Stimulated activated naive CD4-positive, alpha-beta T cell (primary cell): ENCODE measurements at places on chromosomes 12 and 14.

GRCh38 chr12:70798016-70798783, 122.3 kb downstream of the PTPRR start:
- DNase-seq = no peak

GRCh38 chr12:22082190-22082701, 36.2 kb downstream of the CMAS start:
- DNase-seq = no peak

DNA sequence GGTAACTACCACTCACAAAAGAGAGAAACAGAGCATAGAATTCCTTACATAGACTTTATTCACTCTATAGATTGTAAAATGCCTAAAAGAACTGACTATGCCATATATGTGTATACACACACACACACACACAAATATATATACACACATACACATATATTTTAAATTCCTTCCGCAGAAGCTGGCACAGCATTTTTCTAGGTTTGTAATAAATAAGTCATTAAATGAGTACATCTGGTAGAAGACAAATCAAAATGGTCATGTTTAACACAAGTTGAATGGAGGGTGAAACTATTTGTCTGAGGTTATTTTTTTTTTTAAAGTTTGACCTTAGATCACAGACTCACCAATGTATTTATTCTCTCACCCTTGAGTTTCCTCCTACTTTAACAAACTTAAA, 58.2 kb downstream of the CCER1 start:
- DNase-seq = no peak

GRCh38 chr14:103149351-103150237, 26.3 kb downstream of the TNFAIP2 start:
- DNase-seq = no peak

DNA sequence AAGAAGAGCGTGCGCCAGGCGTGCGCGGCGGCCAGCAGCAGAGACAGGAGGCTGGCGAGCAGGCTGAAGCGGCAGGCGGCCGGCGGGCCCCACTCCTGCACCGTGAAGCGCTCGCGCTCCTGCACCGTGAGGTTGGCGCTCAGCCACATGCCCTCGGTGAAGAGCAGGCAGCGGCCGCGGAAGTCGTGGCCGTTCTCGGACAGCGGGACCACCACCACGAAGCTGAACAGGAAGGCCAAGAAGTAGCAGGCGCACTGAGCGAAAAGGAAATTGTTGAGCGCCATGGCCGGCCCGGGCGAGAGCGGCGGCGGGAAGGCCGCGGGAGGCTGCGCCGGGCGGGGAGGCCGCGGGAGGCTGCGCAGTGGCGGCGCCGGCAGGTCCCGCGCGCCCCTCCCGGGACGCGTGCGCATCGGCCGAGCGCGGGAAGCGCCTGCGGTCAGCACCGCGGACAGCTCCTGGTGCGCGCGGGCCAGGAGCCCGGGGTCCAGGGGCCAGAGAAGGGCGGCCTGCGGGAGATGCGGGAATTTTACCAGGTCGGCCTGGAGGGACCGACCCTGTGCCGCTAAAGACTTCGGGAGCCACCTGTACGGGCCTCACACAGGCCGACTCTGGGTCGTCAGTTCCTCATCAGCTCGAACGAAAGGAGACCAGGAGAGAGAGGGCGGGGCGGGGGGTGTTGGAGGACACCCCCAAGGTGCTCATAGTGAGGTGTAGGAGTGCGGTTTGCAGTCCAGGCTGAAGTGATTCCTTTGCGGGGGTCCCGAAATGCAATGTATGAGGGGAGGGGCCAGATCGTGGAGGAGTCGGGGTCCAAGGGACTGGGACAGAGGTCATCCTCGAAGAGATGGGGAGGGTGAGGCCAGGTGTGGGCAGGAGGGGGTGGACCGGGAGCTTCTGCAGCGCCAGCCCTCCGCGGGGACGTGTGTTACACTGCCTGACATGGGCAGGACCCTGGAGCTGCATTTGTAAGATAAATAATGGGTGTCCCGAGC, at the start of gene TMEM179:
TSS of gene TMEM179 (minus strand) at position 315 of the 992 bp plus-strand sequence. CDS start at position 284, 31 bp downstream.
- no peak for DNase-seq

DNA sequence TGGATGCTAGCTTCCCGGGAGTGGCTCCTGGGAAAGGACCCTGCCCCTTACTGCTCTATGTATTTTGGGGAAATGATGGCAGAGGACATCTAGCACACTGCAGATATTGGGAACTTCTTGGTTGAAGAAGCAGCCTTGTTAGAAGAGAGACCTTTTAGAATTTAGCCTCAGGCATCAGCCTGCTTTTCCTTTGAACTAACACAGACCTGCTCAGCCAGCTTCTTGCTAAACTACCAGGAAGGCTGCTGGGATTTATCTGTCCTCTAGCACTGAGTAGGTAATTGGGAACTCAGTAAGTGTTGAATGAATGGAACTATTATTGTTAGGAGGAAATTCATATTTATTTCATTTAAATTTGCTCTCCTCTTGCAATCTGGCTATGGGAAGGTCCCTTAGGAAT, 77.3 kb downstream of the DRAM1 start:
- no peak for DNase-seq

- DNase-seq = no peak
Observed at GRCh38 chr14:89856871-89857345, 97.6 kb downstream of the EFCAB11 start.

- no peak for DNase-seq
Observed at GRCh38 chr12:52014567-52015530, 8.1 kb downstream of the TAMALIN start.

- DNase-seq = no peak
Observed at GRCh38 chr14:58978343-58978742, 210.1 kb upstream of the DAAM1 start.

- DNase-seq = no peak
Observed at GRCh38 chr14:68822132-68822651, 29.3 kb upstream of the ZFP36L1 start.

GRCh38 chr12:106140223-106140986, 1.7 kb upstream of the NUAK1 start:
- no peak for DNase-seq

- no peak for DNase-seq
Observed at GRCh38 chr14:64958201-64958600, 13.9 kb downstream of the RAB15 start.

- DNase-seq = no peak
Observed at GRCh38 chr12:11178250-11178649, 7.3 kb downstream of the SMIM10L1 start.

DNA sequence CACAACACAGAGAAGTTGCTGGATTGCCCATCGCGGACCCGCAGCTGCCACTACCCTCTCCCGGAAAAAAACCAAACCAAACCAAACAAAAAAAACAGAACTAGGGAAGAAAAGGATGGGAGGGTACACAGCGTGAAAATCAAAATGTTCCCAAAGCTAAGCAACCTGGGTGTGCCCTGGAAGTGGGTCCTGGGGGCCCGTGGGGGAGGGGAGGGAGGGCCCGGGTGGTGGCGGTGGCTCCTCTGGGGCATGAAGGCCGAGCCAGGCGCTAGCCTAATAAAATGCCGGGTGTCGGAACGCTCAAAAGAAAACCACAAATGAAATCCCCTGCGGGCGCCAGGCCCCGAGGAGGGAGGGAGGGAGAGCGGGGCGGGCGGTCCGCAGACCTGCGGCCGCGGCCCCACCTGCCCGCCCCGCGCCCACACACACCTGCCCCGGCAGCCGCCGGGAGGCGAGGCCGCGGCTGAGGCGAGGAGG, 787 bp downstream of the HECTD4 start:
- no peak for DNase-seq

DNA sequence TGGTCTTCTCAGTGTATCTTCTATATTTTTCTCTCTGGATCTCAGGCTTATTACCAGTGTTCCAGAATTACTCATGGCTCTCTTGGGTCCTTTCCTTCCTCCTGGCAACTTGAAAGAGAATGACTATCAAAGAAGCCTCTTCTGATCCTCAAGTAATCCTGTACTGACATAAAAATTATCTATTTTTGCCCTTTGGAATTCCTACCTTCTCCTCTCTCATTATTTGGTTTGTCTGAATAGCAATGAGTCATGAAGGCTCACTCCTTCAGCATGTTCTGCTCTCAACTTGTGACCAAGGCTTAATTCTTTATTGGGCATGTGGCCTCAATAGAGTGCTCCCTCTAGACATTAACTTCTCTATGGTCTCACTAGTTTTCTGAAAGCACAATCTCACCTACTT, 553.6 kb upstream of the ATP2B1 start:
- no peak for DNase-seq

- DNase-seq = no peak
Observed at GRCh38 chr12:107552263-107552662, 133.3 kb upstream of the PWP1 start.

GRCh38 chr12:131230340-131231031, 276.8 kb downstream of the ADGRD1 start:
- no peak for DNase-seq

DNA sequence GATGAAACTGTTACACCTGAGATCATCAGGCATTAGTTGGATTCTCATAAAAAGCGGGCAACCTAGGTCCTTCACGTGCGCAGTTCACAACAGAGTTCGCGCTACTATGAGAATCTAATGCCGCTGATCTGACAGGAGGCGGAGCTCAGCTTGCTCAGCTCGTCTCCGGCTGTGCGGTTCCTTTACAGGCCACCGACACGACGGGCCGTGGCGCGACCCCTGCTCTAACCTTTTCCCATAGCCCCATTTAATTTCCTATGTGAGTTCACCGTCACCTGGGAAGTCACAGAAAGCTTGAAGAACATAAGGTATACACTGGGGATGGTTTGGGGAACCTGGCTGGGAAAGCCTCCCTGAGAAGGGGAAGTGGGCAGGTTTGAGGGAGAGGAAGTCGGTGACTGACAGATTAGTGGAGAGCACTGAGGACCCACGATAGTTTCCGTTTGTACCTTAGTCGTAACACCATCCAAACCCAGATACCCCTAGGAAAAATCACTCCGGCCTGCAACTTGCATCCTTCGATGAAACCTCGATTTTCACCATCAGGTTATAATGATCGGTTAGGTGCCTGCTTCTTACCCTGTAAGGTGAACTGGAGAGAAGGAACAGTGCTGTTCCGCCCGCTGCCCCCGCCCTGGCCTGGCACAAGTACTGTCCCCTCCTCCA, 2.8 kb upstream of the AAAS start:
- peak; percentile 66 for DNase-seq

DNA sequence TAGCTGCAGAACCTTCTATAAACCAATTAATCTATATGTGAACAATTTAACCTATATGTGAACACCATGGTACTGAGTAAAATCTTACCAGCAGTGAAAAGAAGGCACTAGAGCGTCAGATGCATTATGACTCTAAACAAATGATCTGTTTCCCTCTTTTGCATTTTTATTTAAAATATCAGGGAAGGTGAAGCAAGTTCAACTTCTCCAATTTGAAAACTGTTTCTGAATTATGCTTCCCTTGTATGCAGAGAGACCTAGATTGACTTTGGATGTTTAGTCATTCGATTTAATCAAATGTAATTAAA, 80.9 kb downstream of the DAD1 start:
- DNase-seq = no peak

DNA sequence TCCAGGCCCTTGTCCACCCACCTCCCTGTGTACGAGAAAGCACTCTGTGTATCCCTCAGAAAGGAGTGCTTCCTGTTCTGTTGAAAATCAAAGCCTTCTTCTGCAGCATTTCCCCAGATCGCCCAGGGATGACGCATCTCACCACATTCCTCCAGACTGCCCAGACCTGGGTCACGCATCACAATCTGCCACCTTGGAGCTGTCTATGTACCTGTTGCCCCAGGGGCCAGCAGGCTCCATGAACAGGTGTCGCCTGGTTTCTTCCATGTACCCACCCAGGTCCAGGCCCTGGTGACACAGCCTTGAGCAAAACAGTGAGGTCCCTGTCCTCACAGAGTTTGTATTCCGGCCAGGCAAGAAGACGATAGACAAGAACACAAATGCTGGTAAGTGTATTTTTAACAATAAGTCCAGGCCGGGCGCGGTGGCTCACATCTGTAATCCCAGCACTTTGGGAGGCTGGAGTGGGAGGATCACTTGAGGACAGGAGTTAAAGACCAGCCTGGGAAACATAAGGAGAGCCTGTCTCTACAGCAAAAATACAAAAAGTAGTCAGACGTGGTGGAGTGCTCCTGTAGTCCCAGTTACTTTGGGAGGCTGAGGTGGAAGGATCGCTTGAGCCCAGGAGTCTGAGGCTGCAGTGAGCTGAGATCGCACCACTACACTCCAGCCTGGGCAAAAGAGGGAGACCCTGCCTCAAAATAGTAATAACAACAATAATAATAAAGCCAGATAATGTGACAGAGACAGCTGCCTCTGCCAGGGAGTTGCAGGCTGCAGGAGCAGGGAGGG, 6.8 kb upstream of the PPP1R13B start:
- DNase-seq = no peak

DNA sequence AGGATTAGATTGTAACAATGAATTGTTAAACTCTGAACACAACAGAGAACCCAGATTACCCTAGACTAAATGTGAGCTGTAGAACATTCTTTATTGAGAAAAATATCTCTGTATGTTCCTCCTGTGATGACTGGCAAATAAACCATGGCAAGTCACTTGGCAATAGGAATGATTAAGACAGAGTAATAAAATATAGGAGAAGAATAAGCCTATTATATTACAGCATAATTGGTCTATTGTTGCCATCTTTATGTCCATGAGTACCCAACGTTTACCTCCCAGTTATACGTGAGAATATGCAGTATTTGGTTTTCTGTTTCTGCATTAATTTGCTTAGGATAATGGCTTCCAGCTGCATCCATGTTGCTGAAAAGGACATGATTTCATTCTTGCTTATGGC, 211.2 kb upstream of the AVPR1A start:
- no peak for DNase-seq

DNA sequence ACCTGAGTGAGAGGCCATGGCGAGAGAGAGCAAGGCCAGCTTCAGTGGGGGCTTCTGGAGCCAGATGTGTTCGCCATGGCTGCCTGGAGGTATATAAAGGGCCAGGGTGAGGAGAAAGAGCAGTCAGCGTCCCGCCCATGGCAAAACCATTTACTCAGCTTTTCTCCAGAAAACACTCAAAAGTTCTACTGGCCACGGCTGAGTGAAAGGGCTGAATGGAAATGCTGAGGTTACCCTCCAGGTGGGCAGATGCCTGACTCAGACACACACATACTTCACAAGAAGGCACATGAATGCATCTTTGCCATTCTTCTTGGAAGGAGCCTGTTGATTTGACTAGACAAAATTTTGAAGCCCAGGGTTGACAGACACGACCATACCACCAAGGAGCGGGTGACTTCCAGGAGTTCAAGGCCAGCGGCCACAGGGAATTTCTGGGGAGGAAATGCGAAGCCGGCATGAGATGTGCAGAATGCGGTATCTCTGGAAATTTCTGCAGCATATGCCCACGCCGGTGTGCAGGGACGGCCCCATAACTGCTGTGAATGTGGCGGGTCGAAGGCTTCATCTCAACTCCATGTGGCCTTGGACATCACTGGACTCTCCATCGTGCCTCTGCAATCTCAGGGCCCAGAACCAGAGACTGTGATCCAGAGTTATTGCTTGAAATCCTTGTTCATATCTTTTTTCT, at the start of gene IL31:
TSS of gene IL31 (minus strand) at position 67 of the 691 bp plus-strand sequence. CDS start at position 18, 49 bp downstream.
- DNase-seq = no peak

DNA sequence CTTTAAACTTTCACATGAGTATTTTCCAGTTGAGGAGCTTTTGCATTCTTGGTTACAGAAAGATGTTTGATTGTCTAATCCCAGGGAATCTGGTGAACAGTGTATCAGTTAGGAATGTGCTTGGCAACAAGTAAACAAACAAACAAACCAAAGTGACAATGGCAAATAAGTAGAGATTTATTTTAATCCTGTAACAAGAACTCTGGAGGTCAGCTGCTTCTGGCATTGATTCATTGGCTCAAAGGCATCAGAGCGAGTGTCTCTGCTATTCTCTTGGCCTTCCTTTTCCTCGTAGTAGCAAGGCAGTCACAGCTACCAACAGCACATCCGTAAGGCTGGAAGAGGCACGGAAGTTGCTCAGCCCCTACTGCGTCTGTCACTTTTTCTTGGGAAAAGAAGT, 37.2 kb downstream of the CRADD start:
- no peak for DNase-seq

- DNase-seq = no peak
Observed at GRCh38 chr12:105814283-105814682, 324.5 kb downstream of the NUAK1 start.

GRCh38 chr12:25200703-25201102, 5.7 kb downstream of the ETFRF1 start:
- no peak for DNase-seq
